Activated CD4-positive, alpha-beta T cell treated with anti-CD3 and anti-CD28 coated beads, Interleukin-2, amount 10 ng/mL, durations not matched to agents 24 days and 14 days (primary cell): ENCODE measurements at places on chromosomes 7 and 10. TPM values are rescaled to one million over a fixed set of nuclear protein-coding genes. Genes with fewer than 3 reads are reported as not detected.

NT5C2 gene
- 51.8 and 57.6 TPM in 2 replicates for total RNA-seq

HOXA11 gene
- not detected in 2 replicates for total RNA-seq

ZNF117 gene
- 2.4 and 3.6 TPM in 2 replicates for total RNA-seq

GNGT1 gene
- not detected in 2 replicates for total RNA-seq

DPYSL4 gene
- total RNA-seq, result 32.5 TPM in 2 replicates

CTAGE6 gene
- total RNA-seq, result 0.52 and 1.5 TPM in 2 replicates

NPFFR1 gene
- total RNA-seq, result not detected in 2 replicates

SKAP2 gene
- total RNA-seq, result 3.6 and 4.6 TPM in 2 replicates

FAM25G gene
- total RNA-seq, result not detected in 2 replicates

EBF3 gene
- not detected in 2 replicates for total RNA-seq

WIPF3 gene
- total RNA-seq, result not detected in 2 replicates

BMPER gene
- total RNA-seq, result not detected in 2 replicates

SOSTDC1 gene
- not detected in 2 replicates for total RNA-seq

AKR1C1 gene
- 0.62 and 1.0 TPM in 2 replicates for total RNA-seq

ANKRD30A gene
- total RNA-seq, result not detected in 2 replicates

MRC1 gene
- not detected in 2 replicates for total RNA-seq

NRP1 gene
- total RNA-seq, result 5.0 TPM in 2 replicates

TMEM196 gene
- total RNA-seq, result not detected in 2 replicates
